ENCODE measurements at places on chromosomes 4 and X.

GRCh38 chr4:7096236-7096635, 28.4 kb upstream of the GRPEL1 start:
- DNase-seq = no peak

- DNase-seq = no peak
These were observed 531.4 kb upstream of the TECRL start for GRCh38 chr4:64940698-64941097.

GRCh38 chr4:167838686-167839085, 253.7 kb upstream of the ANXA10 start:
- DNase-seq = no peak

GRCh38 chr4:186723292-186724057, at the start of gene FAT1:
Gene FAT1, minus strand, starts transcription at chr4:186723856. Its CDS starts 14,029 bp downstream, at chr4:186709827.
- DNase-seq = no peak

All from kidney capillary endothelial cell (primary cell).